Fibroblast of upper back skin (primary cell): ENCODE measurements at places on chromosomes 16 and 17.

GRCh38 chr16:1781758-1782407 is 488 bp downstream of the SPSB3 start:
- no peak for DNase-seq

DNA sequence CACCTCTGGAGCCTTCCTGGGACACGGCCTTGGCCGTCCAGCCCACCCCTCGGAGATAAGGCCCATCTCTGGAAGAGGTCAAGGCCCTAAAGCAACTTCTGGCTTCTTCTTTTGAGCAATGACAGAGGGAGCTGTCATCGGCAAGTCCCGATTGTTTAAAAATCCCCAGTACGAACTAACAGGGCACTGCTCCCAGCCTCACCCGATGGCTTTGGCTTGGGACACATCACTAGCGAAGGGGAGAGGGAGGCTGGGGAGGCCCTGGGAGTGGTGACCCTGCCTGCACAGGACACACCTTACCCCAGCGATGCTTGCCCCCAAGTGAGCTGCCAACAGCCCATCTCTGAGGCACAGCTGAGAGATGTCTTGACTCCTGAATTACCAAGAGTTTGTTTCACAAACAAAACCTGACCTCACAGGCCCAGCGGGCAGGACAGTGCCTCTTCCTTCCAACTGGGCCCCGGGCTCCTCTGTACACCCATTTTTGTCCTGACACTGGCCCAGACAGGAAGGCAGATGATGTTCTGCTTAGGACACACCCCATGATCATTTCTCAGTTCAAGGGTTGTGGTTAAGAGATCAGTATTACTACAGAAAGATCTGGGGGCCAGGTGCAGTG is 4.8 kb downstream of the SYNGR2 start:
- no peak for DNase-seq

- DNase-seq = no peak
Measured at GRCh38 chr16:15566095-15566494, 76.9 kb downstream of the MARF1 start.

DNA sequence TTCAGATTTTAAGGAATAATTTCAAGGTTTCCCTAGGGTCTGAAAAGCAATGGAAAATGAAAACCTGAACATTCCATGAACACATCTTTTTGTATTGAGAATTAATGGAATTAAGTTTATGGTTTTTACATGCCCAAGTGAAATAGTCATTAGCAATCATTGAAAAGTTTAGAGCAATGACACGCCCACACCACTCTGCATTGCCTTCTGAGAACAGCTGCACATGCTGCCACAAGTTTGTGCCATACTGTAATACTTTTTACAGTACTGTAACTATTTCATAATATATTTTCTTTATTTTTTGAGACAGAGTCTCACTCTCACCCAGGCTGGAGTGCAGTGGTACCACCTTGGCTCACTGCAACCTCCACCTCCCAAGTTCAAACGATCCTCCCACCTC is 345.2 kb upstream of the PMFBP1 start:
- DNase-seq = no peak

- DNase-seq = no peak
Measured at GRCh38 chr16:66691234-66691633, 5.3 kb downstream of the CMTM4 start.

DNA sequence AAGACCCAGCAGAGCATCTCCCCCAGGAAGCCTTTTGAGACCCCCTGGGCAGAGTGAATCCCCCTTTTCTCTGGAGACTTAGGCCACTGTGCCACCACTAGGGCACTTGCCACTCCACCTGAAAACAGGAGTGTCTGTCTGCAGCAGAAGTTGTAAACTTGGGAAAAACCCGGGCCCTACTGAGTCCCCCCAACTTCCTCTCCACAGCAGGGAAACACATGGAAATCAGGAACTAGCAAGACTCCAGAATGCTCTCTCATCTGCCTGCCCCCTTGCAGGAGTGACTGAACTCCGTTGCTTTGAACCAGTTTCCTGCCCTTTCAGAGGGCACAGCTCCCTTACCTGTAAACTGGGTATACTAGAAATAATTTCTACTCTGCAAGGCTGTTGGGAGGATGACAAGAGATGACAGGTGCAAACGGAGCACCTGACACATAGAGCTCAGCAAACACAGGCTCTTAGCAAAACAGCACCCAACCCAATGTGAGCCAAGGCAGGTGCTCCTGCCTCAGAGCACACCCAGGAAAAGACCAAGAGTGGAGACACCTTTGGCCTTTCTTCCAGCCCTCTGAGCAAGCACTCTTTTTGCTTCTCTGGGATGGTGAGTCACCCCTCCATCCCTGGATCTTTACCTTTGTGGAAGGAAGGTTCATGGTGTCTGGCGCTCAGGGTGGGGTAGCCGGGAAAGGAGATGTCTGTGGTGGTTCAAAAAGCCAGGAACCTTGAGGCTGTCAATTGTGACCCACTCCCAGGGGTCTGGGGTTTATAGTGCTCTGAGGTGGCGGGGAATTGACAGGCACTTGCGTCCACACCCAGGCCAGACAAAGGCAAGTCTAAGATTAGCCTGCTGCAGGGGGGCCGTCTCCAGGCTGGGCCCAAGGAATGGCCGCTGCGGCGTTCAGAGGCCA is at the start of gene HCRT:
Gene HCRT, minus strand, starts transcription at position 740 of the 908 bp plus-strand sequence. Its CDS starts 87 bp downstream, at position 653.
- no peak for DNase-seq

DNA sequence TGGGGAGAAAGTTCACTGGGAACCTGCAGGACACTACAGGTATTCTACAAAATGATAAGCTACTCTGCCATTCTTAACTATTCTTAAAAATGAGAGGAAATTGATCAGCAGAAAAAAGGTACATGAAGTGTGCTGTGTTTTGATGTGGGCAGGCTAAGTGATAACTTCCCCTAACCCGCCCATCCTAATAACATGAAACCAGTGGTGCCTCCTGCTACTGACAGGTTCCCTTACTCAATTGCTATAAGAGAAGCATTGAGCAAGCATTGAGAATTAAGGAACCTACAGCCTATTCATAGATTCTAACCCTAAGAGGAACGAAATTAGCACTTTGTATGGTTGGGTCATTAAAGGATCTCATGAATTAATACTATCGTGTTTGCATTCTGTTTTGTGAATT is 18.9 kb downstream of the XYLT1 start:
- no peak for DNase-seq

DNA sequence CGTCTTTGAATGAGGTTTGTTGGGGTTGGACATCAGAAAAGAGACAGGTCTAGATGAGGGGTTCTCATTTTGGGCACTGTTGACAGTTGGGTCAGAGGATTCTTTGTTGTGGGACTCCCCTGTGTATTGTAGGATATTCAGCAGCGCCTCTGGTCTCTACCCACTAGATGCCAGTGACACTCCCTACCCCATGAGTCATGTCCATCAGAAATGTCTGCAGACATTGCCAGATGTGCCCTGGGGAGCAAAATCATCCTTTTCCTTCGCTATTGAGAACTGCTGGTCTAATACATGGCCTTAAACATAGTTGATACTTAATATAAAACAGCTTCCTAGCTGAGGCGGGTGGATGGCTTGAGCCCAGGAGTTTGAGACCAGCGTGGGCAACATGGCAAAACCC is 3.1 kb downstream of the ABAT start:
- DNase-seq = peak; percentile 12

DNA sequence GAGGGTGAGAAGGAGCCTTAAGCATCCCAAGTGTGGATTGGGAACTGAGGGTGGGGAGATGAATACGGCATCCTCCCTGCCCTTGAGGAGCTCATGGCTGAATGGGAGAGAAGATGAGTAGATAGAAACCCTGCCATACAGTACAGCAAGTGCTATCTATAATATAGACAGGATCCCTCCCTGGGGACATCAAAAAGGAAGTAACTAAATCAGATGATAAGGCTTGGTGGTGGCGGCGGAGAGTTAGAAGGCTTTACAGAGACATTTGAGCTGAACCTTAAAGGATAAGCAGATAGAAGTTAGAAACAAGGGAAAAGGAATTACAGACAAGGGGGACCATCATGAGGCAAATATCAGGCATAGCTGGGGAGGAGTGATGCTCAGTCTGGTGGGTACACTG is 67.5 kb upstream of the TMEM132E start:
- DNase-seq = no peak

- peak; percentile 60 for DNase-seq
Measured at GRCh38 chr17:12545877-12546513, 119.7 kb upstream of the MYOCD start.

GRCh38 chr17:2481760-2482159 is 29.9 kb downstream of the METTL16 start:
- no peak for DNase-seq

- no peak for DNase-seq
Measured at GRCh38 chr17:14337596-14338079, 36.8 kb downstream of the HS3ST3B1 start.

DNA sequence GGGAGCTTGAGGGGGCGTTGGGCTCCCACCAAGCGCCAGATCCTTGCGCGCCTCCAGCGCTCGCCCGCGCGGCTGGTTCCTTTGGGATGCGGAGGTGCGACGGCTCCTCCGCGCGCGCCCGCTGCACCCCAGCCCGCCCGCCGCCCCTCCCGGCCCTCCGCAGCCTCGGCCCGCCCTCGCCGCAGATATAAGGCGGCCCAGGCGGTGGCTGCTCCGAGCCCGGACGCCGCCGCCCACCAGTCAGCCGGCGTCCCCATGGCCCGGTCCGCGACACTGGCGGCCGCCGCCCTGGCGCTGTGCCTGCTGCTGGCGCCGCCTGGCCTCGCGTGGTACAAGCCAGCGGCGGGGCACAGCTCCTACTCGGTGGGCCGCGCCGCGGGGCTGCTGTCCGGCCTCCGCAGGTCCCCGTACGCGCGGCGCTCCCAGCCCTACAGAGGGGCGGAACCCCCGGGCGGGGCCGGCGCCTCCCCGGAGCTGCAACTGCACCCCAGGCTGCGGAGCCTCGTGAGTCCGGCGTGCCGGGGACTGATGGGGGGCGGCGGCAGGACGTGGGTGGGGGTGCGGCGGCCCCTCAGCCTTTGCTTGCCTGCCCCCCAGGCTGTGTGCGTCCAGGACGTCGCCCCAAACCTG is at the start of gene NPB:
Gene NPB, plus strand, starts transcription at position 216 of the 630 bp plus-strand sequence. Its CDS starts 40 bp downstream, at position 256.
- no peak for DNase-seq

DNA sequence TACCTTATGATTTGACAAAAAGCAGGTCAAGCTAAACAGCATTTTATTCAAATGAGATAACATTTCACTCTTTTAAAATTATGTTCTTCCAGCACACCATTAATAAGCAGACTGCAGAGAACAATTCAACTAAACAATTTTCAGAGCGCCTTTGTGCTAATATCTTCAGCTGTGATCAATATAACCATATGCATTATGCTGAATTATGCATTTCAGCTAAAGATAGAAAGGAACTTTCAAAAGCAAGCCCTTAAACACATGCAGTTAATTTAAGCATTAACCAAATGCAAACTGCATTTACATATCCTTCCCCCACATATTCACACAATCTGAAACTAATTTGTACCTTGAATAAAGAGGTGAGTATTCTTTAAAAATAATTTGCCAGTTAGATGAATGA is 41.6 kb downstream of the RPGRIP1L start:
- DNase-seq = no peak
